CD4-positive, alpha-beta memory T cell (primary cell): ENCODE measurements at places on chromosomes 1 and 21. TPM values are rescaled to one million over a fixed set of nuclear protein-coding genes. Genes with fewer than 3 reads are reported as not detected.

LIPI gene
- polyA plus RNA-seq = not detected

FCRL4 gene
- polyA plus RNA-seq = not detected

FMN2 gene
- not detected for polyA plus RNA-seq

GNPAT gene
- polyA plus RNA-seq = 51.9 TPM

MTHFR gene
- polyA plus RNA-seq = 6.9 TPM

SERTAD4 gene
- polyA plus RNA-seq = not detected

HIVEP3 gene
- polyA plus RNA-seq = 8.2 TPM

IL12RB2 gene
- polyA plus RNA-seq = 4.2 TPM

CFAP107 gene
- polyA plus RNA-seq = not detected

EFCAB7 gene
- 4.3 TPM for polyA plus RNA-seq

MSH4 gene
- polyA plus RNA-seq = not detected

C1orf210 gene
- not detected for polyA plus RNA-seq

ADAMTS1 gene
- polyA plus RNA-seq = 0.16 TPM

ACBD6 gene
- 34.8 TPM for polyA plus RNA-seq

CD48 gene
- 246 TPM for polyA plus RNA-seq

IGSF21 gene
- not detected for polyA plus RNA-seq

FYB2 gene
- not detected for polyA plus RNA-seq

MAP10 gene
- polyA plus RNA-seq = 0.48 TPM

SNX27 gene
- 7.5 TPM for polyA plus RNA-seq

C4BPA gene
- not detected for polyA plus RNA-seq

LEFTY1 gene
- polyA plus RNA-seq = not detected

ZZZ3 gene
- 39.8 TPM for polyA plus RNA-seq

PRMT6 gene
- 16.4 TPM for polyA plus RNA-seq

AQP10 gene
- polyA plus RNA-seq = not detected

PRR9 gene
- polyA plus RNA-seq = not detected

AADACL3 gene
- not detected for polyA plus RNA-seq

CRYBG2 gene
- 0.27 TPM for polyA plus RNA-seq

GJA5 gene
- not detected for polyA plus RNA-seq

ERICH3 gene
- polyA plus RNA-seq = not detected

TTLL7 gene
- 0.41 TPM for polyA plus RNA-seq

FALEC gene
- polyA plus RNA-seq = 1.1 TPM

HMGCS2 gene
- not detected for polyA plus RNA-seq

TRAPPC10 gene
- 40.2 TPM for polyA plus RNA-seq

REN gene
- not detected for polyA plus RNA-seq

MYBPHL gene
- polyA plus RNA-seq = not detected

MAP3K21 gene
- not detected for polyA plus RNA-seq

DIRAS3 gene
- polyA plus RNA-seq = not detected

FCRL2 gene
- not detected for polyA plus RNA-seq

DCDC2B gene
- polyA plus RNA-seq = not detected

MYBPH gene
- not detected for polyA plus RNA-seq

COA6 gene
- polyA plus RNA-seq = 52.3 TPM

CCDC185 gene
- not detected for polyA plus RNA-seq

GPR37L1 gene
- not detected for polyA plus RNA-seq

TCHH gene
- not detected for polyA plus RNA-seq
